Suppressor macrophage treated with lipopolysaccharide for 1 hour (primary cell): ENCODE measurements at places on chromosomes 1 and 21.
A peak's percentile ranks its signal among the peaks of the same experiment; 100 is the strongest.

- DNase-seq, result no peak
Measured at GRCh38 chr1:10782491-10783244, 13.8 kb downstream of the CASZ1 start.

GRCh38 chr1:244211559-244211944 is 160.5 kb downstream of the ZBTB18 start:
- no peak for DNase-seq

- DNase-seq, result no peak
Measured at GRCh38 chr1:118142546-118142945, 42.5 kb downstream of the SPAG17 start.

- no peak for DNase-seq
Measured at GRCh38 chr1:175478217-175478616, 265.2 kb downstream of the TNR start.

DNA sequence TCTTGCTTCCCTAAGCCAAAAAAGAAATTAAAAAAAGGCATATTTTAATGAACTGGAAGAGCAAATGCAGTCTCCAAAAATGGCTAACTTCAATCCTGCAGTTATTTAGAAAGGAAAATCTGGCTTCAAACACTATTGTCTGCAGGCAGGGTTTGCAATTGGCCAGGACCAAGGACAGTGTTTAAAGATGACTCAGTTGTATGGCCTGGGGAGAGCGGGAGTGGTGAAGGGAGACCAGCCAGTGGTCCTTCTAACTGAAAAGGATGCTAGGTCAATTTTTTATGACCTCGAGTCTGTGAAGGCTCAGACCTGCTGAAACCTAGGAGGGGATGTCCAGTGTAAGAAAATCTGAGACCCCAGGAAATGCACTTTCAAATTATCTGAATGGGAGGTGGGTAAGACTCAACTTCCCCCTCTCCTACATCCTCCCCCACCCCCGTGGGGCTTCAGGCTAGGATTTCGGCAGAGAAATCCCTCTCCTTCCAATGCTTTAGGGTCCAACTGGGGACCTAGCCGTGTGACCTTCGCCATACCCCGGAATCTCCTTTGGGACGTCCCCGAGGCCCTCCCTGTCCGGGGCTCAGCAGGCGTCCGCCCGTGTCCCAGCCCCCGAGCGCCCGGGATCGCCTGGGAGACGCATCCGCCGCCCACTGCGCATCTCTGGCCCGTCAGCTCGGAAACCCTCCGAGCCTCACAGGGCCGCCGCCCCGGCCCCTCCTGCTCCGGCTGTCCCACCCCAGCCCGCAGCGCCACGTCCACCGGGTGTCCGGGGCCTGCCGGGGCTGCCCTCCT is 602 bp upstream of the RIMKLA start:
- DNase-seq, result peak; percentile 39

GRCh38 chr1:150154143-150154542 is 4.4 kb downstream of the PLEKHO1 start:
- no peak for DNase-seq

DNA sequence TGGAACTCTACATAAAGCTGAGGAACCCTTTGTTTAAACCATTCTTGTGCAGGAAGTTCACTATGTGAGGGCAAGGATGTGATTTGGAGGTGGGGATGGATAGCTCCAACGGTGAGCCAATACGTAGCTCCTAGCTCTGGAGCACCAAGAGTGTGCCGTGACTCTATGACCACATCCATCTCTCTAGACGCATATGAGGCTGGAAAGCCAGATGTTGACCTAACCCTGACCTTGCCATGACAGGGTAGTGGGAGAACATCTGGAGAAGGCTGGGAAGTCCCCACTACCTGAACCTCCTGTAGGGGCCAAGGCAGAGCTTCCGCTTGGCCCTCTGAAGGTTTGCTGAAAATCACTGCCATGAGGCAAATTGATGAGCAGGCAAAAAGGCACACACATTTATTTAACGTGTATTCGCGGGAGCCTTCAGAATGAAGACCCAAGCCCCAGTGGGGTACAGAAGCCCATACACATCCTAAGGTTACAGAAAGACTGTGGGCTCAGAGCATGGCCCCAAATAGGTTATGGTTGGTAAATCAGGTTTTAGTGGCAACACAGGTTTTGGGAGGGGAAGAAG is 43.4 kb downstream of the EIF2D start:
- DNase-seq, result no peak

DNA sequence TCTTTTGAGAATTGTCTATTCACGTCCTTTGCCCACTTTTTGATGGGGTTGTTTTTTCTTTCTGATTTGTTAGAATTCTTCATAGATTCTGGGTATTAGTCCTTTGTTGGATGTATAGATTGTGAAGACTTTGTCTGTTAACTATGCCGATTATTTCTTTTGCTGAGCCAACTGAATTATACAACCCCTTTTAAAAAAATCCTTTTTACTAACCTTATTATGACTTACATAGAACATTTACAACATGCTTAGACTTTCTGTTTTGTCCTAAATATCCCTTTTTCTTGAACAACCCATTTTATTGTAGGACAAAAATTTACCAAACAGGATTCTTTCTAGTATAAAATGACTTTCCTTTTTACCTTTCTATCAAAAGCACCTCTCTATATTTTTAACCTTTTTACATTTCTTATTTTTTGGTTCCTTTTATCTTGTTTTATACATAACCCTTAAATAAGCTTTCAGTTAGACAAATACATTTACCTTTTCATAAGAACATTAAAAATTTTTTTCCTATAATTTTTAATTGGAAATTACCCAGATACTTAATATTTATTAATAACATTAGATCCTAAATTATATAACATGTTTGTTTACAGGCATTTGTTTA is 70.4 kb upstream of the TTLL7 start:
- no peak for DNase-seq
